Suppressor macrophage treated with lipopolysaccharide for 1 hour (primary cell): ENCODE measurements at places on chromosomes 3 and 15.

- DNase-seq: peak; percentile 56
These were observed 22.7 kb downstream of the IRAK2 start for GRCh38 chr3:10187290-10187876.

DNA sequence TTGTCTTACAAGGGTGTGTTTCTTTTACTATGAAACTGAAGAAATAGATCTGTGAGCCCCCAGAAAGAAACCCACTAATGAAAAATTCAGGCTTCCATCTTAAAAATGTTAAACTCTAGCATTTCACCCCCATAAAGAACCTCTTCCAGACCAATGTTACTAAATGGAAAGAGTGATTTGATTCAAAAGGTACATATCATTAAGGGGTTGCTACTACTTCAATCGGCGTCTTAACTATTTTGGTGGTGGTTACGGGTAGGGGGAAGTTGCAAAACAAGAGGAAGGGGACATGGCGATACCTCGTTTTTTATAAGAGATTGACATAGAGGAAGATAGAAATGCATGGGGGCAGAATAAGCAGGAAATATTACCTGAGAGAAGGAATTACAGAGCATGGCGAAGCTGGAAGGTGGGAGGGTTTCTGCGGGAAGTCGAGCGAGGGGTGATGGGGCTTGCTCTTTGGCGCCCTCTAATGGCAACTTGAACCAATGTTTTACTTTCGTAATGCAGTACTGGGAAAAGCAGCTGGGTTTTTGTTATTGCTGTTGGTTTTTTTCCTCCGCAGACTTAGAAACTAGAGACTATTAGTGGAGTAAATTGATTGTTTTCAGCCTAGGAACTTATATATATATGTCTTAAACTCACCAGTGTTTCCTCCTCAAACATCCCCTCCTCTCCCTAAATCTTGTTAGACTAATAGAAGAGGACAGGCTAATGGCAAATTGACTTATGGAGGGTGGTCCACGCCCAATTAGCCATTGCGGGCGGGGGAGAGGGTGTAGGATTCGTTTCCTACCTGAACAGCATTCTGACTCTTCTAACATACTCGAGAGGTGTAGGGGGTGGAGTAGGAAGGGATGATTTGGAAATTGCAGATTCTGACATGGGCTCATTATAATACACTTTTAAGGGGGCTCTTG lies 11.3 kb upstream of the SOX2 start:
- DNase-seq: peak; percentile 80

DNA sequence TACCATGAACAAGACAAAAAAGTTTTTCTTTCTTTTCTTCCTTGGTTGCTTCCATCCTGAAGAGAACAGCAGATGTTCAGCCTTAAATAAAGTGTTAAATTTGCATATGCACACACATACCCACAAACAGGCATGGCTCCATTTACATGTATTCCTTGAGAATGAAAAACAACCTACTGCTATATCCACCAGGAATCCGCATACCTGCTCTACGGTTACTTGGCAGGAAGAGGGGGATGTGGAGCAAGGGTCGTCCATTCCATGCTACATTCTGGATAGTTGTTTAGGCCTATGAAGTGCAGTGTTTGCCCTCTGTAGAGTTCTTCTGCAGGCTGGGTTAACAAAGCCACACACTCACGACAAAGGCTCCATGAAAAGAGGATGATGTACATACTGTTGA lies 322.8 kb downstream of the KCNH8 start:
- no peak for DNase-seq

DNA sequence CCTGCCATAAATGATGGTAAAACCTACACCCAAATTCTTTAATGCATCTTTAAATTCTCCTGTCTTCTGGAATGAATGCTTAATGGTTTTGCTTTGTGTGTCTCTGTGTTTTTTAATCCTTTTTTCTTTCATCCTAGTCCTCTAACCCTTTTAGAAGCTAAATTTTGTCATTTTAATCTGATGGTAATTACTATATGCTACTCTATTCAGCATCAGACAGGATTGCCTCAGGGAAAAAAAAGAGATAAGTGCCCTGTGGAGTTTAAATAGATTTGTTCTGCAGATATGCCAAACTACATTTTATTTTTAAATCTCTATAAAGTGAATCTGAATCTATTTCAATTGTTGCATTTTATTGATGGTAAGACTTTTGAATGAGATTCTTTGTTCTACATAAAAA lies 966.8 kb downstream of the NSUN3 start:
- DNase-seq: no peak

GRCh38 chr3:37174532-37175126 lies at the start of gene LRRFIP2:
Gene LRRFIP2 (minus strand): TSS chr3:37174582. CDS start chr3:37148983, 25,599 bp downstream.
- DNase-seq: peak; percentile 85

DNA sequence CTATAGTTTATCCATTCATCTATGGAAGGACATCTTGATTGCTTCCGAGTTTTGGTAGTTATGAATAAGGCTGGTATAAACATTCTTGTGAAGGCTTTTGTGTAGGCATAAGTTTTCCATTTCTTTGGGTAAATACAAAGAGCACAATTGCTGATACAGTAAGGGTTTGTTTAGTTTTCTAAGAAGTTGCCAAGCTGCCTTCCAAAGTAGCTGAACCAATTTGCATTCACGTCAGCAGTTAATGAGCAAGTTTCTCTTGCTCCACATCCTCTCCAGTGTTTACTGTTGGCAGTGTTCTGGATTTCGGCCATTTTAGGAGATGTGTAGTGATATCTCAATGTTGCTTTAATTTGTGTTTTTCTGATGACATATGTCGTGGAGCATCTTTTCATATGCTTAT lies 34.2 kb downstream of the GABRA5 start:
- no peak for DNase-seq

DNA sequence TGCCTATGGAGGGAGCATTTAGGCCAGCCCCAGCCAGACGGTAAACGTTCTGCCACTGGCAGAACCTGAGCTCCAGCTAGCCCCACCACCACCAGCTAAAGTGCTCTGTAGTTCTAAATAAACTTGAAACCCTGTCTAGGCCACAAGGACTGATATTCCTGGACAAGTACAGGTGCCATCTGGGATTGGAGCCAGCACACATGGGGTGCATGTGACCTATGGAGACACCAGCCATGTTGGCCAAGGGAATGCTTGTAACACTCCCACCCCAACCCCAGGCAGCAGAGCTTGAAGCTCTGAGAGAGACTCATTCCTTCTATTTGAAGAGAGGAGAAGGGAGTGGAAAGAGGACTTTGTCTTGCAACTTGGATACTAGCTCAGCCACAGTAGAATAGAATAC lies 284.5 kb upstream of the DCBLD2 start:
- DNase-seq: no peak

DNA sequence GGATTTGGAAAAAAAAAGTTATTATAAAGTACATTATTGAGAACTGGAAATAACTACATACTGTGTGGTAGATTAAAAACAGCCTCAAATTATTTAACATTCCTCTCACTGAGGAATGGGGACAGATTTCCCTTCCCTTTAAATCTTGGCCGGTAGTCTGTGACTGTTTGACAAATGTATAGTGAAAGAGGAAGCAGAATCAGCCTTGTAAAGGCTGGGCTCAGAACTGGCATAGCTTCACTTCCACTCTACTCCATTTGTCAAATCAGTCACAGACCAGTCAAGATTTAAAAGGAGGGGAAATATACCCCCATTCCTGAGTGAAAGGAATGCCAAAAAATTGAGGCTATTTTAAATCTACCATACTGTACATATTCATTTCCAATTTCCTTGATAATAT lies 18.2 kb upstream of the B4GALT4 start:
- peak; percentile 70 for DNase-seq

DNA sequence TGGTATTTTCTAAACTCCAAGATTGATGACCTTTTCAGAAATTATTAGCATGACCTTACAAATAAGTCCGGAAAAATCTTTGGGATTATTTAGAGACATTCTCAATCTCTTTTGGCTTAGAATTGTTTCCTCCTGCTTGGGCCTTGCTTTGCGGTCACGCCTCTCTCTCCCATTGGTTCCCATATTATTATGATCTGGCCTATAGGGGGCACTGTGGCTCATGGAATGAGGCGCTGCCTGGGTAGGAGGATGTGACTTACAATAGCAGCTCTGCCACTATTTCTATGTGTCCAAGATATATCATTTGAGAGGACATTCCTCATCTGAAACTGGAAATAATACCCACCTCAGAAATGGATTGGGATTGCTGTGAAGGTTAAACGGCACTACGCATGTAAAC lies 464.9 kb downstream of the MFSD1 start:
- peak; percentile 10 for DNase-seq

- DNase-seq: peak; percentile 78
These were observed 2.5 kb upstream of the MST1R start for GRCh38 chr3:49906073-49906743.

- DNase-seq: no peak
These were observed 4.8 kb downstream of the LPCAT4 start for GRCh38 chr15:34362047-34362773.

GRCh38 chr3:58217209-58217811 lies 6.5 kb upstream of the DNASE1L3 start:
- peak; percentile 98 for DNase-seq

GRCh38 chr3:43400781-43401730 lies 114.7 kb downstream of the SNRK start:
- DNase-seq: no peak

DNA sequence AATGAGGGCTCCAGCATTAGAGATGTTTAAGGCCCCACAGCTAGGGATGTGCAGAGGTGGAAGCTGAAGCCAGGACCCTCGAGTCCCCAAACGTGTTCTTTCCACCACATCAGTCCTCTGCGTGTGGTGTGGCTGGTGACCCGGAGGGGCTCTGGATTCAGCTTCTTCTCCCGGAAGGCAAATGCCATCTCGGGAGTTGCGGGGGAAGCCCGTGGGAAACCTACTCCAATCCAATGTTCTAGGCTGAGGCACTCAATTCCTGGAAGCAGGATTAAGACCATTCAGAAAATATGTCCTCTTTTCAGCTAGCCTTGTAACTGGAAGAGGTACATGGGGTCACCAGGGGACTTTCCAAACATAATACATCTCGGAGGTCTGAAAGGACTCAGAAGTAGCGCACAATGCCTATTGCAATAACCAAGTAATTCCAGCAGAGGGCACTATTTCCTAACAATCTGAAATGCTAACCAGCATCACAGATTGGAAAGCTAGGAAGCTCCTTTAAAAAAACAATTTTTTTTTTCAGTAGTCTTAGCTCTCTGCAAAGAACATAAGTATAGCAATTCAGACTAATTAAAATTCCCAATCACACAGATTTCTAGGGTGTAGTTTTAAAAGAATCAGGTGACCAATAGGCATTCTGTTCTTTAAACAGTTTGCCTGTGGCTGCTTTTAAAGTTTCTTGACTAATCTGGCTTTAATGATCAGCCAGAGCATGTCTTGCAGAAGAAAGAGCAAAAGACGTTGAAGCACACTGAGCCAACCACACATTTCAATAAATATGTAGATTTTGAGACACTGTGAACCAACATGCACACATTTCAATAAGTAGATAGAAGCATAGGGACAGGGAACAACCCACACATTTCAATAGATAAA lies 36.1 kb downstream of the BNC1 start:
- peak; percentile 65 for DNase-seq

DNA sequence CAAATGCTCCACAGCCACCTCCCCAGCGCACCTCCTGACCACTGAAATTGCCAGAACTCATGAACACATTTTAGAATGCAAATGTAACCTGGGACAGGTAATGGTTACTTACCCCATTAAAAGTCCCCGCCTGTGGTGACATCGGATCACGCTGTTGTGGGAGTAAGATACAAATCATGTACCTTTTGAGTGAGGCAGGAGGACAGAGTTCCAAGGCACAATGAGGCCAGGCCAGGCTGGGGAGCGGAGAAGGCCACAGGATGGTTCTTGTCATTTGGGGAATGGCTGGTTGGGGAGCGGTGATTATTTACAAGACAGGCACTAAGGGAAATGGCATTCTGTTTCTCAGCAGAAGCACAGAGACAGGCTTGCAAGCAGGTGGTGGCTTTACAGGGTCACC lies 490.0 kb downstream of the EDEM1 start:
- no peak for DNase-seq

DNA sequence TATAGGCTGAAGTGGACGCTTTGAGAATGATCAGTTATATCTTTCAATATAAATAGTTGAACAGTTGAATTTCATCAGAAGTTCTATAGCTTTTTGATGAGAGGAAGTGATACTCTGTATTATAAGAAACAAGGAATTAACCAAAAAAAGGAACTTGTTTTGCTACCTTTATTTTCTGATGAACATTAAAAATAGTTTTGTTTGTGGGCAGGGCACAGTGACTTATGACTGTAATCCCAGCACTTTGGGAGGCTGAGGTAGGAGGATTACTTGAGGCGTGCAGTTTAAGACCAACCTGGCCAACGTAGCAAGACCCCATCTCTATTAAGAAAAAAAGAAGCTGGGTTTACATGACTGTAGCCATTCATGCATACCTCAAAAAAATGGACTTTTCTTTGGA lies 16.7 kb downstream of the BLOC1S6 start:
- DNase-seq: no peak

GRCh38 chr15:58875343-58875742 lies 58.1 kb downstream of the SLTM start:
- DNase-seq: no peak

DNA sequence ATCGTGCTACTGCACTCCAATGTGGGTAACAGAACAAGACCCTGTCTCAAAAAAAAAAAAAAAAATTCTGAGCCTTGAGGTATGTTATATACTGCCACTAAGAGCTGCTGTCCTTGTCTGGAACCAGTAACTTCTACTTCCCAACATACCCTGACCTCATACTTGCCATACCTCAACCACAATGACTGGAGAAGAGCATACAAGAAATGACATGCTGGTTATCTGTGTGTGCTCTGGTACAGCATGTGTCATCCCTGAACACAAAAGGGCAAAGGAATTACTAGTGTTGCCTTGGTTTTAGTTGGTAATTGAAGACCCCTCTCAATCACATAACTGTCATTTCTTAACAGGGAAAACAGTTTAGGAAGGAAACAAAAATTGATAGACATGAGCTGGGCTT lies 54.5 kb downstream of the MRPS25 start:
- DNase-seq: no peak
